CD8-positive, alpha-beta memory T cell (primary cell): ENCODE measurements at places on chromosomes 7 and 10. TPM values are rescaled to one million over a fixed set of nuclear protein-coding genes. Genes with fewer than 3 reads are reported as not detected.

Gene ITGB8
- 0.27 TPM for total RNA-seq

Gene CTNNA3
- total RNA-seq = not detected

Gene GRM3
- not detected for total RNA-seq

Gene PARD3
- 0.27 TPM for total RNA-seq

Gene SPDYE1
- not detected for total RNA-seq

GRCh38 chr10:73634421-73634820 lies 6.9 kb downstream of the MYOZ1 start:
- no peak for DNase-seq

DNA sequence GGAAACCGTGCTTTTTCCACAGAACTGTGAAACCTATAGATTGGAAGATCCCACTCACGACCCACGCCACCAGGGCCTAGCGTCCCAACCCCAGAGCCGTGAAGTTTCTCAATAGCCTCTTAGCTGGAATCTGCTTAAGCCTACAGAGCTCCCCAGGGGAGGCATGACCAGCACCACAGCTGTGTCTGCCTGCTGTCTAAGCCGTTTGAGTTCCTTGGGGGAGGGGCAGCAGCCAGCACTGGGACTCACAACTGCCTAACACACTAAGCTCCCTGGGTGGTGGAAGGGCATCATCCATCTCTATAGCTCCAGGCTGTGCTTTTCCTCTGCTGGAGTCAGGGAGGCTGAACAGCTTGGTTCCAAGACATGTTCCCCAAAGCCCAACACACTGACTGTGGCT lies 26.0 kb upstream of the TMEM140 start:
- no peak for DNase-seq

- DNase-seq = no peak
Observed at GRCh38 chr10:18606051-18606695, 45.2 kb downstream of the NSUN6 start.

GRCh38 chr7:123714296-123715080 lies 34.3 kb downstream of the WASL start:
- DNase-seq = no peak

DNA sequence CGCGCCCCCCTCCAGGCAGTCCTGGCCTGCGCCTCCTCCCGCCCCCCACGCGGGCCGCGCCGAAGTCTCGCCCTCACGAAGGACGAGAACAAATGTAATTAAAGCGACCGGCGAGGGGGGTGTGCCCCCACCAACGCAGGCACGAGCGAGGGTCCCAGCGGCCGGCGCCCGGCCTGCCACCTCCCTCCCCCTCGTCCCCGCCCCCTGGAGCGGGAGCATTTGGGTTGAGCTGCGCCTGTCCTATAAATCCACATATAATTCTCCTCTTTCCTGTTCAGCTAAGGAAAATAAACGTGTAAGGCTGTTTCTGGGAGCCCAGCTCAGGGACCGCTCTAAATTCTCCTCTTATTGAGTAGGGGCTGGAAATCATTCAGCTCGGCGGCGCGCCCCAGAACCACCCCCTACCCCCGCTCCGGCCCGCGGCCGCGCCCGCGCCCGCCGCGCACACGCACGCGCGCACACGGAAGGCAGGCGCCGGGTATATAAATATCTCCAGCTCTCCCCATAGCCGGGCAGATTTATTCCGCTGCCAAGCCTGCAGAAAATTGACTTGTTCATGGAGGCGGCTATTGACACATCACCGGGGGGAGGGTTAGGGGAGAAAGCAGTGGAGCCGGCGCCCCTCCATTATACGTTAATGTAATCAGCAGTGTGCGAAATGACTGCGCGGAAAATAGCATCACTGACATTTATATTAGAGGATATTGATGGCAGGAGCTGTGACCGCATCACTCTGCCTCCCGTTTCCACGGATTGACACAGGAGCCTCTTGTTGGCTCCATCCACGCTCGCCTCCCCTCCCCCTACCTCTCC lies 61.6 kb upstream of the BTRC start:
- DNase-seq = no peak

DNA sequence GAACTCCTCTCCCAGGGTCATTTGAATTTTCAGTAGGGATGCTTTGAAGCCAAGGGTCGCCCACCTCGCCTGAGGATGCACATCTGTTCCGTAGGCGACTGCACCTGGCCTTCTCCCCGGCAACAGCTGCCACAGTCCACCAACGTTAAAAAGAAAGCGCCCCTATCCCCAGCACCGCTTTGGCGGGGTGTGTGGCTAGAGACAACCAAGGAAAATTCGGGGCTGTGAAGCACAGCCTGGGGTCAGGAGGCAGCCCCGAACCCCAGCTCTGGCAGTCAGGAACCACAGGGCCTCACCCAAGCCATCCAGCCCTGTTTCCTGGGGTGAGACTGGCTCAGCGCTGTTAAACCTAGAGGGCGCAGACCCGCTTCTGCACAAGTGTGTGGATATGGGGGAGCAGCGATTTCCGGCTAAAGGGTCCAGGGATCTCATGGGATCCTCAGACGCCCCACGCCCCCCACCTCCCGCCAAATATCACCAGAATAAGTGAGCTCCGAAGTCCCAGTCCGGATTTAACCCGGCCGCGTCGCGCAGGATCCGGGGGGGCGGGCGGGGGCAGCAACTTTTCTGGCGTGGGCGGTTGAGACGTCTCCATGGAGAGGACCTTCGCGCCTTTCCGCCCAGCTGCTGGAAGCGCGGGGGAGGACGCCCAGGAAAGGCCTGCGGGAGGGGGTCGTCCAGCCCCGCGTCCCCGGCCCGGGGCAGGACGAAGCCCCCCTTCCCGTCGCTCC lies 822 bp downstream of the ZC3HAV1L start:
- DNase-seq = no peak

- no peak for DNase-seq
Observed at GRCh38 chr7:140977741-140978140, 37.0 kb downstream of the MRPS33 start.

- DNase-seq = no peak
Observed at GRCh38 chr10:121838931-121839330, 88.9 kb downstream of the ATE1 start.

- DNase-seq = no peak
Observed at GRCh38 chr10:117400329-117400728, 25.1 kb upstream of the PDZD8 start.

GRCh38 chr10:108562105-108562504 lies 1361.2 kb downstream of the XPNPEP1 start:
- DNase-seq = no peak
